NCI-H2081 treated with DMSO at 0.1 percent for 48 hours (cell line): ENCODE measurements at places on chromosomes 12 and 14.

DNA sequence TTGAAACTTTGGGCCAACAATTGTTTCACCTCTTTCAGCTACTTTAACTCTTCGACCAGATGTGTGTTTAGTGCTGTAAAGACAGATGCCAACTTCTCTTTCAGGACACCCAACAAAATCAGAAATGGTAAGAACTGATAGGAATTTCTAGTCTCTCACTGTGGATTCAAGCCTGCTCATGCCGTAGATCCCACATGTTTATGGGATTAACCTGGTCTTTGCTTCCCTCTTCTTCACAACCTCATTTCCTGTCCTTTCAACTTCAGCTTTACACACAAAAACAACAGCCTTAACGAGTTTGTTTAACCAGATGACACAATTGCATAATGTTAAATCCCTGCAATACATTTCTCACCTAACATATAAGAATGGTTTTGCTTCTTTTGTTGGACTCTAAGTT lies 1031.9 kb upstream of the LRFN5 start:
- no peak for DNase-seq

GRCh38 chr12:89648211-89648930 lies 60.3 kb downstream of the ATP2B1 start:
- DNase-seq: no peak

DNA sequence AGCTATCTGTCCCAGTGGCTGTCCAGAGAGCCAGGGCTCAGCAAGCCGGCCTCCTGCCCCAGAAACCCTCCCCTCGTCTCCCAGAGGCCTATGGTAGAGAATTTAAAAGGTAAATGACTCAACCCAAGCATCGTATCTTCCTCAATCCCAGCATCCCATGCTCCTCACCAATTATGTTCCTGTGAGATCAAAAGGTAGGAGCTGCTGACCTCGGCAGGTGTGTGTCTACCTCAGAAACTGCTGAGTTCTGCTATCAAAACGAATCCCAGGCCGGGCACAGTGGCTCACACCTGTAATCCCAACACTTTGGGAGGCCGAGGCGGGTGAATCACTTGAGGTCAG lies 49.3 kb downstream of the FOXN3 start:
- no peak for DNase-seq

- DNase-seq: no peak
Measured at GRCh38 chr12:76219806-76220205, 128.4 kb downstream of the BBS10 start.

- no peak for DNase-seq
Measured at GRCh38 chr14:66099451-66099850, 386.7 kb upstream of the CCDC196 start.
